GM13977 (cell line): ENCODE measurements at places on chromosomes 3 and 15.

DNA sequence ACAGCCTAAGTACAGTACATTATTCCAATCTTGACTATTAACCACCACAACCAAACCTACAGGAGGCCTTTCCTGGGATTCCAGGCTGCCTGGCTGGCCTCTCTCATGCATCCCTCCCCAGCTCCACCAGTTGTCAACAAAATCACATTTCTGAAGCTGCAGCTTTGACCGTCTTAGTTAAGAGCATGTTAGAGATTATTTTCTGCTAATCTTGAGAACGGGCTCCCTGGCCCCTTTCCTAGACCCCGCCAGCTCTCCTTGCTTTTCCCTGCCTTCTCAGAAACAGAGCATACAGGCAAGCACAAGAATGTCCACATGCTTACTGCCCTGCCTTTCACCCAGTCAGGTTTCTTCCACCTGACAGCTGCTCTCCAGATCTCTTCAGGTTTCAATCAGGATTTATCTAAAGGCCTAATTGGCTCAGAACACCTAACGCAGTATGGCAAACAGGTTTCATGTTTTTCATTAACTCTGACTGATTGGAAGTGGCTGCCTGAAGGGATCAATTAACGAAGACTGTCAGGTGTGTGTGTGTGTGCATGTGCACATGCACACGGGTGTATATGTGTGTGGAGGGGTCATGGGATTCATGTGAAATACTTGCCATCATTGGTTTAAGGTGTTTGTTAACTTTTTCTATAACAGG is 12.3 kb downstream of the KY start:
- DNase-seq, result no peak

- no peak for DNase-seq
Observed at GRCh38 chr3:53198256-53198977, 37.4 kb downstream of the PRKCD start.

DNA sequence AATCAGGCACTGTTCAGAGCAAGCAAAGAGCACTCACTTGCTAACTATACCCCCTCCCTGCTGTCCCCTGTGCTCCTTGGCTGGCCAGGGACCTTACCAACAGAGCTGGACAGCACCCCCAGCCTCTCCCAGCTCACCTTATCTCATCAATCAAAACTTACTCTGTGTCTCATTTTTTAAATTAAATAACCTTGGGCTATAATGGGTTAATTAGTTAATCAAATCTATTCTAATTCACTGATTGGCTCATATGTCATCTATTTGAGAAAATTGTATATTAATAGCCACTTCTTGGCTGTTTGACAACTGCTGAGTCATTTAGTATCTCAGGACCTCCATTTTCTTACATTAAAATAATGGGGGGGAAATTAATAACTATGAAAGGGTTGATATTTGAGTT is 22.9 kb downstream of the IL5RA start:
- no peak for DNase-seq

GRCh38 chr3:129123314-129124060 is 1.9 kb upstream of the RAB43 start:
- peak; percentile 35 for DNase-seq

GRCh38 chr3:197298945-197299854 is 788 bp upstream of the DLG1 start:
- DNase-seq, result peak; percentile 54
